Activated CD8-positive, alpha-beta memory T cell treated with anti-CD3 and anti-CD28 coated beads, Interleukin-2, amount 10 ng/mL, durations not matched to agents 7 days and 5 days (primary cell): ENCODE measurements at places on chromosomes 2 and 18. TPM values are rescaled to one million over a fixed set of nuclear protein-coding genes. Genes with fewer than 3 reads are reported as not detected.
A peak's percentile ranks its signal among the peaks of the same experiment; 100 is the strongest.

The CHST9 gene
- total RNA-seq = not detected

GRCh38 chr18:78781601-78781960 is 198.0 kb upstream of the SALL3 start:
- DNase-seq = no peak

DNA sequence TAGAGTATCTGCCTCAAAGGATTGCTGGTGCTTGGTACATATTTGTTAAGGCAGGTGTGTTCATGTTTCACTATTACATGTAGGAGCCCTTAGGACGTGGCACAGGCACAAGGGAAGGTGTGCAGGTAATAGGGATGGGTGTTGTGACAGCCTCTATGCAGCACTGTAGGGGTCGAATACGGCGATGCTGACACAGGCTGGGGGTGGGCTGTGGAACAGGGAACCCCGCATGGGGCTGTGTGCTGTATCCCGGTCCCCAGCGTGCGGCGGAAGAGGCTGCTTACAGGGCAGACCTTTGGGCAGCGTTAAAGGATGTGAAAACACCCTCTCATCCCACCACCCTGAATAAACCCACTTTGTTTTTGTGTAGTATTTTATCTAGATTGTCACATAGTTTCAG is 21.5 kb downstream of the B3GNT2 start:
- DNase-seq = no peak

GRCh38 chr2:181235683-181236459 is 221.3 kb upstream of the ITGA4 start:
- DNase-seq = peak; percentile 79

GRCh38 chr2:66803726-66804125 is 368.8 kb downstream of the MEIS1 start:
- no peak for DNase-seq
